ENCODE measurements at places on chromosomes 13 and 19.

GRCh38 chr13:95497381-95497807 is 55.1 kb upstream of the CLDN10 start:
- DNase-seq, result no peak

GRCh38 chr19:51550848-51551672 is 19.6 kb upstream of the SIGLEC6 start:
- DNase-seq, result no peak

DNA sequence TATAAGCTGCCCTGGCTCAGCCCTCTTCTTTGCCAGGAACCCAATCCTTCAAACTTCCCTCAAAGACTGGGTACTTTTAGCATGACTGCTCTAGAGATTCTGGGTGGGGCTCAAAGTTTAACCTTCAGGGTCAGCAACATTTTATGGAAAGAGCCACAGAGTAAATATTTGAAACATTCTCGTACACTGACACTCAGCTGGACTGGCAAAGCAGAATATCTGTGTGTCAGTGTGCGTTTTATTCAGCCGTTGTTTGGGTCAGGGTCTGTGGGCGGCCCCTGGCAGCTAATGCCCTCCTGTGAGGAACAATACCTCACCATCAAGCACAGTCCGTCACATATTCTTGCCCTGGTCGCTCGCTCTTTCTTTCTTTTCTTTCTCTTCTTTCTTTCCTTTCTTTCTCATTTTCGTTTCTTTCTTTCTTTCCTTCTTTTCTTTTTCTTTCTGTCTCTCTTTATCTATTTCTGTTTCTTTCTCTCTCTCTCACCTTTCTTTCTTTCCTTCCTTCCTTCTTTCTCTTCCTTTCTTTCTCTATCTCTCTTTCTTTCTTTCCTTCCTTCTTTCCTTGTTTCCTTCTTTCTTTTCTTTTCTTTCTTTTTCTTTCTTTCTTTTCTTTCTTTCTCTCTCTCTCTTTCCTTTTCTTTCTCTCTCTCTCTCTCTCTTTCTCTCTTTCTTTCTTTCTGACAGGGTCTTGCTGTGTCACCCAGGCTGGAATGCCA is 10.7 kb downstream of the DPRX start:
- no peak for DNase-seq

DNA sequence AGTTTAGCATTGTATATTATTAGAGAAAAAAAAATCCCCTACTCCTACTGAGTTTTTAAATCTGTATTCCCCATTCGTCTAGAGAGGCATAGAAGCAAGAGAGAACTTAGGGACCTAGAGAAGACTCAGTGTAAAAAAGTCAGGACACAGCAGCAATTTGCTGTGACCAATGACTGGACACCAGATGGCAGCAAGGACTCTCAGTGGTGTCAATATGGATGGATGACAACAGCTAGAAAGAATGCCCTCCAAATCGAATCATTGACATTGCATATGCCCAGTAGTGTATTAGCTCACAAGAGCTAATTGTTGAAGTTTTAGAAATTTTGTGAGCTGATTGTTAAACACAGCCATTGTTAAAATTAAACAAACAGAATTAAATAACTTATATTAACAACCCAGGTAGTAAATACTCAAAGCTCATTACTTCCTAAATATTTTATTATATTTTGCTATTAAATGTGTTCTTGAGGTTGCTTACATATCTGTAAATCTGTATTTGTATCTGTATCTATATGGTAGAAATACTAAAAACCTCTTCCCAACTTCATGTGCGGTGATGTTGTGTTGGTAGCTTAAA is 43.9 kb downstream of the SIAH3 start:
- DNase-seq, result peak; percentile 32

- DNase-seq, result no peak
These were observed 103.8 kb downstream of the FGF14 start for GRCh38 chr13:102298051-102298450.

- peak; percentile 95 for DNase-seq
These were observed 39.1 kb downstream of the GPR12 start for GRCh38 chr13:26721251-26722121.

- no peak for DNase-seq
These were observed 2.8 kb downstream of the ADGRL1 start for GRCh38 chr19:14203177-14203576.

- DNase-seq, result no peak
These were observed 13.3 kb upstream of the ACP7 start for GRCh38 chr19:39070888-39071287.

GRCh38 chr19:11324079-11324661 is 15.3 kb downstream of the RAB3D start:
- peak; percentile 81 for DNase-seq

DNA sequence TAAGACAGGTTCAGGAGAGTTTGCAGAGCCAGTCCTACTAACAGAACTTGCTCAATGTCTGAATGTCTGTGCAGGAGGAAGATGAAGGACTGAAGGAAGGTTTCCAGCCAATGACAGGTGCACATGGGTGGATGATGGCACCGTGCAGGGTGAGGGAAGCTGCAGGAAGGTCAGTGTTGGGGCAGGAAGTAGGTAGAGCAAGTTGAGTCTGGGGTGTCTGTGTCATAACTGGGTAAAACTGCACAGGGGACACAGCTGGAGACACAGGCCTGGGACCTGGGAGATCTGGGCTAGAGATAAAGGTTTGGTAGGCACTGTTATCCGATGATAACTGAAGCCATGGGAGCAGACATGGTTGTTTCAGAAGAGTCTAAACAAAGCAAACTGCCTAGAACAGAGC is 116.9 kb downstream of the USP12 start:
- peak; percentile 23 for DNase-seq

DNA sequence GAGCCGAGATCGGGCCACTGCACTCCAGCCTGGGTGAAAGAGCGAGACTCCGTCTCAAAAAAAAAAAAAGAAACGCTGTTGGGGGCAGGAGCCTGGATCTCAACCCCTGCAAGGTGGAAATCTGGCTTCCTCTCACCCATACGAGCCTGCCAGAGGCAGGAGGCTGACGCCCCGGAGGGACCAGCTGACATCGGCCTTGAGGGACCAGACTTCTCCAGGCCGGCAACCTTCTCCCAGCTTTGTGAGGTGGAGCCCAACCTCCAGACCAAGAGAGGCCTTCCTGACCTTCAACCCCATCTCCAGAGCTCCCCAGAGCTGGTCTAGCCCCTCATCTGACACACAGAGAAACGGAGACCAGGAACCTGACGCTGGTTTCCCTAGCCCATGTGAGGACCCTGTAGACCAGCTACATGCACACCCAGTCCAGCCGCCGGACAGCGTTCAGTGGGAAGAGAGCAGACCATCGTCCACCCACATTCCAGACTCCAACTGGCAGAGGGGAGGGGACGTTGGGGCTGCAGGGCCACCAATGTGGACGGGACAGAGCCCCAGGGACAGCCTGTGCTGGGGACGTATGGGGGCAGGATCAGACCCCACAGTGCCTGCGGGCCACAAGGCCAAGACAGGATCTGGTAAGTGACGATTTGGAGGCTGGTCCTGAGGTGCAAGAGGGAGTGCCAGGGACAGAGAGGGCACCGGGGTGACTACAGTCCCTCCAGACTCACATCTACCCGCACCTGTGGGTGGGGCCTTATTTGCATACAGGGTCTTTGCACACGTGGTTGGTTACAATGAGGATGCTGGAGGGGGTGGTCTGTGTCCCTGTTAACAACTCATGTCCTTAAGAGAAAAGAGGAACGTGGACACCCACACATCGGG is 11.4 kb downstream of the SBNO2 start:
- DNase-seq, result no peak

DNA sequence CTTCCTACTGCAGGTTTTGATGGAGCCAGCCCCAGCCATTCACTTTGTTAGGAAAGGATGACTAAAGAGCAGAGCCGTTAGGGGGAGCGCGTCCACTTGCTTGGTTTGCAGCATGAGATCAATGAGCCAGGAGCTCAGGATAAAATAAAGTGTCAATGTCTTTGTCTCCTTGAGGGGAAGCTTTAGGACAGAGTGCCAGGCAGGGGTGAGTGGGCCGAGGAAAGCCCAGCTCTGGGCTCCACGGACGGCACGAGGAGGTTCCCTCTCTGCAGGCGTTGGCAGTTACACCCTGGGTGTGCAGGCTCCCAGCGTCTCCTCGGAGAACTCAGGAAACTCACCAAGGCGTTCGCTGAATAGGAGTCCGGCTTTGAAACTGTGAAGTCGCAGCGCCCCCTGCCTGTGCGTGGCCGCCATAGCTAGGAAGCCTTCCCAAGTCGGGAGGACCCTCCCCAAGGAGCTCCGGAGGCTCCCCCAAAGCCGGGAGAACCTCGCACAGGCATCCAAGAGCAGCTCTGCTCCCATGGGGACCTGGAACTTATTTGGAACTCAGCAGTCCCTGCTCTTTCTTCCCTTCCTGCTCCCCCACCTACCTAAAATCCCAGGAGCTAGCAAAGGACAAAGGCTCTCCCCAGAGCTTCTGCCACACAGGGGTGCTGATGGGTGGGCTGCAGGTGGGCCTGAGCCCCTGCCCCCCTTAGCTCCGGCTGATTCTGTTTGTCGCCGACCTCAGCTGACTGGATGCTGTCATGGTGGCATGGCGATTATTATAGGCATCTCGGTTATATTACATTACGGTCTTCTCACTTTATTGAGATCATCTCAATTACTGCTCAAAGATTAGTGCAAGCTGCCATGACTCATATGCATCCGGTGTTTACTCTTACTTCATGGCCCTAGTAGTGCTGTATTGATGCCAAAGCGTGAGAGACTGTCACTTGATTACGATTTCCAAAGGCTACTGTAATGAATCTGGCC is 34.4 kb downstream of the GSX1 start:
- peak; percentile 74 for DNase-seq

DNA sequence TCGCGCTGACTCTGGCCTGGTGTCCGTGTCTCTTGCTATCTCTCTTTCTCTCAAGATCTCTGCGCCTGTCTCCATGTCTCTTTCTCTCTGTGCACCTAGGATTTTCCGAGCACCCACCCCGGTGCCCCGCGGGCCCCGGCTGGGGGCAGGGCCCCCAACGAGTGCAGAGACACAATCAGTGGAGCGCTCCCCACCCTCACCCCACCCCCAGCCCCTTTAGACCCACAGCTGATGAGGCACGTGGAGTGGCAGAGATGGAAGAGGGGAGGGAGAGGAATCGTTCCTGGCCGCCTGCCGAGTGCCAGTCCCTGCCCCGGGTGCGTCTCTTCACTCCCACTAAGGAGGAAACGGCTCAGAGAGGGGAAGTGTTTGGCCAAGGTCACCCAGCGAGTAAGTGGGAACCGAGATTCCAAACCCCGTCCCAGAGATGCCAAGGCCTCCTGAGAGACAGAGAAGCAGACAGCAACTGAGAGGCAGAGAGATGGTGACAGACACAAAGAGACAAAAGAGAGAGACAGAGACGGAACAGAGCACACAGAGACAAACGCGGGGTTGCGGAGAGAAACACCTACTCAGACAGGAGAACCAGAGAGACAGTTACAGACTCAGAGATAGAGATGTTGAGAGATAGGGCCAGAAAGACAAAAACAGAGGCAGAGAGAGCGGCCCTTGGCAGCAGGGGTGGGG is 626 bp upstream of the BCL3 start:
- peak; percentile 64 for DNase-seq

DNA sequence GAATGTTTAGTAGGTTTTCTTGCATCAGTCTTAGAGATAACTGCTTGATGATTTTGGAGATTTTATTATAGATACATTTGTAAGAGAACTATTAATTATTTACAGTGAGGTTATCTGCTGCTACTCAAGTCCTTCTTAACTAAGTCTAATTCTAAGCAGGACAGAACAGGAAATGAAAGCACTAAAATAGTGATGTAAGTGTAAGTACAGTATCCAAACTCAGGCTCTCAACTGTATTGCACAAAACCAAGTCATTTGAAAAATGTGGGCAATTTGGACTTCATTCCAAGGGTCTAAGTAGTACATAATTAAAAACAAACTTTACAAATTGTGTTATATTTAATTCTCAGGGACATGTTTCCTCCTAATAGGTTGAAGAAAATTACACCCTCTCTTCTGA is 417.1 kb downstream of the ITGBL1 start:
- DNase-seq, result no peak

GRCh38 chr19:14116525-14116917 is 1.0 kb downstream of the PRKACA start:
- DNase-seq, result no peak

DNA sequence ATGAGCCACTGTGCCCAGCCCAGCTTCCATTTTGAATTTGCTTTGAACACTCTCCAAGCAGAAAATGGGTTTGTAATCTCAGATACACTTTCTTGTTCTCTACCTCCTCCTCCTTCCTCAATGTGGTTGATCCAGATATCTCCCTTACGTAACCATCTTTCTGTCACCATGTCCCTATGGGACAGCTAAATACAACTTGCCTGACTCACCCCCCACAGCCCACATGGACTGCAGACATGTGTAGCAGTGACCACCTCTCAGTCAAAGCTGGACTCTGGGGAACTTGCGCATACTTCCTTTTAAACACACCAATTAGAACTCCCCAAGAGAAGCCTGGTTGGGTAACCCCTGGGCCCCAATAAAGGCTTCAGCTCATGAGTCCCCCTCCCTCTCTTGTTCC is 10.8 kb upstream of the ZNF799 start:
- DNase-seq, result no peak
